Lung microvascular endothelial cell (primary cell): ENCODE measurements at places on chromosomes 6 and 20.

DNA sequence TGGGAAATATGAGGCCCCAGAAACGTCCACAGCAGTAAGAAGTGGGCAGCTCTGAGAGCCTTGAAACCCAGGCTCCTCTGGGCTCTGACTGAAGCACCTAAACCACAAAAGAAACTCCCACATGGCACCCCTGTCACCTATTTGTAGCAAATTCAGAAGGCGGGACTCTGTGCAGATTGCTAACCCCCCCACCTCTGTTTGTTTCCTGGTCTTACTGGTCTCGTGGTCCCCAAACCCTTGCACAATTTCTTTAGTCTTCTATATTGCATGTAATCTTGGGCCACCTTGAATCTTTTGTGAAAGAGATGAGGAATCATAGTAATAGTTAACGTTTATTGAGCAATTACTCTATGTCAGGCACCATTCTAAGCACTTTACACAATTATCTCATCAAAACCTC is 154.3 kb downstream of the PREX1 start:
- DNase-seq = no peak

DNA sequence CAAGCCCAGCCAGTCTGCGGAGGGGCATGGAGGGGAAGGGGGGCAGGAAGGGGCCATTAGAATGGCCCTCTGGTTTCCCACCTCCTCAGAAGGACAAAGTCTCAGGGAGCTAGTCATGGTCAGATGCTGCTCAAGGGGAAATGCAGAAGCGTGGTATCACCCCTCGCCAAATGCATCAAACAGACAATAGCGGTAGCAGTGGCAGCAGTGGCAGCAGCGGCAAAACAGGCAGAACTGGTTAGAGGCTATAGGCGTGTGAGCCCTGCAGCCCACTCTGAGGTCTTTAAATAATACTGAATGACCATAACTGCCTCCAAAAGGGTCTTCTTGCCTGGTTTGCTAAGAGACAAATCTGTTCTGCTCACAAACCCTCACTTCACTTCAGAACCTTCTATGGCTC is 186.7 kb downstream of the TFAP2C start:
- no peak for DNase-seq

DNA sequence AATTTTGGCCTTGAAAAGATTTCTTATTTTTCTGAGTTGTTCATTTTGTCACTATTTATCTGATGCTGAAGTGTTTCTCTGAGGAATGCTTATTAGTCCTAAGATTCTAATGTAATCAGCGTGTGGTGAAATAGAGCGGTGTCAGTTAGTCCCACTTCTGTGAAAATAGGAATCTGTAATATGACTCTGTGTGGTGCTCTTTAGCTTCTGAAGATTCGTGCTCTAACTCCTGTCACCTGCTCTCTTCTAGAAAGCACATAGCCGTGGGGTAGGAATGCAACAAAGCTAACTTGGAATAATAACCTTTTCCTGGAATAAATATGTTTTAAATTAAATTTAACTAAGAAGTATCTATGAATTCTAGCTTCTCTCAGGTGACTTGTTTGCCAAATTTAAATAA is 90.4 kb downstream of the BCKDHB start:
- DNase-seq = no peak

DNA sequence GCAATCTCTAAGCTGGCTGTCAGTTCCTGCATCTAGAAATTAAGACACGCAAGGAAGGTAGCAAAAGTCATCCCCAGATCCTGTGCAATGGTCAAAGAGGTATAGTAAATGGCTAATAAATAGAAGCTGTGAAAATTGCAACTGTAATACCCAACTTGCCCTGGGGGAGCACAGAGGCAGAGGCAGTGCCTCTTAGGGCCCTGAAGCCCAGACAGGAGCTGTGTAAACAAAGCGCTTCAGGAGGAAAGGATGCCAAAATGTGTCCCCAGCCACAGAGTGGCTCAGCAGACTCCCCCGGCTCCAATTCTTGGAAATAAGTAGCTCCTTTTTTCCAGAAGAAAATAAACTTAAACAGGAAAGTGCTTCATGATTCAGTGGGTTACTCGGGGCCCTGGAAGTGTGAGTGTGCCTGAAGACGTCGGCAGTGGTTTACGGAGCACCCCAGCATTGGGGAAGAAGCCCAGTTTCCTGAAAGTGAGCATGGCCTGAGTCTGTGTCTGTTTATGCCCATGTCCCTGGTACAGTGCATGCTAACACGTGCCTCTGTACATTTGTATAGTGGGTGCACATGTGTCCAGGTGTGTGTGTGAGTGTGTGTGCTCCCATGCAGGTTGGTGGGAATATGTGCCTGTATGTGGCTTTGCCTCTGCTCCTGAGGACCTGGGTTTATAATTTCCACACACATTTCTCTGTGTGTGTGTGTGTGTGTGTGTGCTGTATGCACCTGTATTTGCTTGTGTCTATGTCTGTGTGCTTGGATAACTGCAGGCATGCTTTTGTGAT is 246.7 kb downstream of the MAFB start:
- no peak for DNase-seq

- no peak for DNase-seq
These were observed 6.5 kb downstream of the SRSF3 start for GRCh38 chr6:36600564-36601146.

DNA sequence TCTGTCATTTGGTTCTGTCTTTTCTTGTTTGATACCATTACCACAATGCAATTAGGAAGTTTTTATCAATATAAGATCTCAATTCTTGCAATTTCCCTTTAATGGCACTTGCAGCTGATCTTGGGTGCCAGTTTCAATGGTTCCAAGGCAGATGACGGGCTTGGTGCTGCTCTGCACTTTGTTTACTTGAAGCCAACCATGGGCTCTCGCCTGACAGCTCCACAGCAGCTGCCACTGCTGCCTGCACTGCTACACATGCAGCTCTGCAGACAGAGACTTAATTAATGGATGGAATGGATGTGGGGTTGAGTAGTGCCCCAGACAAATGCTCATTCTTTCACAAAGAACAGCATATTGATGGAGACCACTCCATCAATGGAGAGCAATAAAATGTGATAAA is 1024.3 kb upstream of the EPHA7 start:
- no peak for DNase-seq

DNA sequence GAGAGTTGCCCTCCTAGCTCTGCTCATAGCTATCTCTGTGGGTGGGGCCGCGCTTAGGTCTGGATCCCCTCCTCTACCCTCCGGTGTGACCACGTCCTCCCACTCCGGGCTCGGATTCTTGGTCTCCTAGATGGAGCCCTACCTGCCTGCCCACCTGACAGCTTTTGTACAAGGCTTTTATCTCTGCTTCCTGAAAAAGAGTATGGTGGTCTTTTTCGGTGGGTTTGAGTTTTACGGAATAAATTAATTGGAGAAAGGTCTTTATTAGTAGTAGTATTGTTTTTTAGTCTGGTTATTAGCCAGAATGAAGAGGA is 773 bp downstream of the SMAP1 start:
- no peak for DNase-seq

GRCh38 chr20:14599613-14600012 is 262.2 kb upstream of the FLRT3 start:
- DNase-seq = no peak

DNA sequence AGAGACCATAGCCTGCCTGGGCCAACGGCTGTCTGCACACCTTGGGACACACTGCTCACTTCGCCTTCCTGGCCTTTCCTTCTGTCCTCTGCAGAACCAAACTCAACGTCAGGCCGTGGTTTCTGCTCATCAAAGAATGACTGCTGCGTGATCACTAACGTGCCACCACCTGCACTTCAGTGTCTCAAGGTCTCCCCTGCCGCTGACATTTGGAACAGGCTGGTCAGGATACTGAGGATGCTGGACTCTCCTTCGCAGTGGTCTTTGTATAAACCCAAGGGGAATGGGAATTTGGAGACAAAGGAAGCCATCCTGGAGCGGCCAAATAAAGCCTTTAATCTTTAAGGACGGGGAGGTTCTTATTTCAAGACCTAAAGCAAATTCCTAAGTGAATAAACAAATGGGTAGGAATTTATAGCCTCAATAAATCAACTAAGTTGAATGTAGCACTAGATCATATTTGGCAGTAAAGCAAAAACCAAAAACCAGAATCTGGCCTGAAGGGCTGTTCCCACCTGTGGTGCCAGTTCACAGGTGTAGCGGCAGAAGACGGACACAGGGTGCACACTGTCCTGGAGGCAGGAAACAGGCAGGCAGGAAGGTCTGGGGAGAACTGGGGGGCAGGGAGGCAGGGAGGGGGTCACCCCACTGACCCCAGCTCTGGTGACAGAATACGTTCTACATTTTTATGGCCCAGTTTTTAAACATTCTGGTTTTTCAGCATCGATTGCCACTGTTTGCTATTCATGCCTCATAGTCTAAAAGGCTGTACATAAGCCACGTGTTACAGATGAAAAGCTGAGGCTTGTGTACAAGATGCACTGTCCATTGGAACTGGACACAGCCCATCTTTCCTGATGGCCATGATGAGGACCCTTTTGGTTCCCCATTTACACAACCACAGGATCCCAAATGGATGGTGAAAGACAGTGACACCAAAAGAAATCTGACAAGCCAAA is 36.6 kb downstream of the ABHD12 start:
- no peak for DNase-seq

DNA sequence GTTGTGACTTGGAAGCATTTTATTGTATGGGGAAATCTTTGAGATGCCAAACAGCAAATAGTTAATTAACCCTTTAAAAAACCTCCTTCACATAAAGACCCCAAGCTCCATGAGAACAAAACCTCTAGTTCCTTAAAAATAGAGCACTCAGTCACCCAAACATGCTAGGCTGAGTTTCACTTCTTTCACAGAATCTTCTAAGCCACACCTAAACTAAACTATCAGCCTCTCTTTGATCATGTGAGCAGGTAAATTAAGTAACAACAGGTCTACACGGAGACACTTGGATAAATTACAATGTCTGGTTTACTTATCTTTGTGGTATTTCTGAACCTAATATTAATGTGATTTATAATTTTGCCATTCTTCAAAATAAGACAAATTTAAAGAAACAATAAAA is 205.2 kb upstream of the MARCKS start:
- no peak for DNase-seq

GRCh38 chr6:139996253-139996834 is 621.9 kb upstream of the CITED2 start:
- DNase-seq = peak; percentile 7

- no peak for DNase-seq
These were observed 15.0 kb downstream of the GRM4 start for GRCh38 chr6:34130862-34131261.

- DNase-seq = no peak
These were observed 253.0 kb downstream of the FARS2 start for GRCh38 chr6:5514353-5514752.

DNA sequence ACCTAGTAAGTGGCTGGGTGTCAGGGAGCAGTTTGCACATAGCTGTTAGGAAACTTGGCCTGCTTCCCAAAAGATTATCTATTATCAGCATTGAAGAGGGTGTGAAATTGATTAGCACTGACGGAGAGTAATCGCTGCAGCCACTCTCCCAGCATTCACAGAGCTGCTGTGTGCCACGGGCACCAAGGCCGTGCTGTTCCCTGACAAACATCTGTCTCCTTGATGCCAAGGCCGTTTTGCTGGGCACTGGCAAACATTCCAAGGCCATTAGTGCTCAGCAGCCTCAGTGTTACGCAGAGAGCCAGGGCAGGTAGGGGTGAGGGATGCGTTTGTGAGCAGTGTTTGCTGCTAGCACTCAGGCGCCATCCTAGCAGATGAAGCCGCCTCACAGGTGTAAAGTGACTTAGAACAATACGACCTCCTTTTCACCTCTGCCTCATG is 57.7 kb upstream of the VSTM2L start:
- DNase-seq = no peak

GRCh38 chr6:5116243-5116991 is 31.3 kb downstream of the PPP1R3G start:
- DNase-seq = no peak

GRCh38 chr20:6671829-6672228 is 95.7 kb upstream of the BMP2 start:
- no peak for DNase-seq

DNA sequence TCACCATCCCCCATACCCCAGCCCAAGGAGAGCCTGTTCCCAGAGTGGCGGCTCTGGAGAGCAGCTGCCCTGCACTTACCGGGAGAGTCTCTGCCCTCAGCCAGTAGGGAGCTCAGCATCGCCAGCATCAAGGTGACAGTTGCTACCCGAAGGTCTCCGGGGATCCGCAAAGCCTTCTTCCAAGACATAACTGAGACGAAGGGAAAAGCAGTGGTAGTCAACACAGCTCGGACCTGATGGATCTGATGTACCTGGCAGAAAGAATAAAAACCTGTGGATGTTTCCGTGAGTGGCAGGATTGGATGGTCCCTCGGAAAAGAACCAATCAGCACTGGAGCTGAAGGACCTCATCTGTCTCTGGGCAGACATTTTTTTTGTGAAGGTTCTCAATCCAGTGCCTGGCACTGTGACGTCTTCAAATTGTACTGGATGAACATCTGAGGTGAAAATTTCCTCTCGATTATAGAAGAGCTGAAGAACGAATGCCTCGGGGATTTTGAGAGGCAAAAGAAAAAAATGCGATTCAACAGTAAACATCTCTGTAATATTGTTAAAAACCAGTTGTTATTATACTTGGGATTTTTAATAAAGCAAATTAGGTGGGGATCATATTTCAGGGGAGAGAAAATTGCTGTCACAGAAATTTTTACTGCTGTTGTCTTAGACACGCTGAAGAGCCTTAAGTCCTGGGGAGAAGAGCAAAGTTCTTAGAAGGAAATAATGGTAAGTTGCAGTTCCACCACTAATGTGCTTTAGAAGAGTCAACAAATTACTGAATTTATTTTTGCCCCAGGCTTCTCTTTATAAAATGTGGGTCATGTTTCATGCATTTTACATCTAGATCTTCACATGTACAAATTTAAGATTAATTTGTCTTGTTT is at the start of gene HLA-DQB1:
HLA-DQB1 (minus strand) TSS at position 238 of the 881 bp plus-strand sequence; CDS start at position 188, 50 bp downstream.
- peak; percentile 56 for DNase-seq

GRCh38 chr6:39964094-39964493 is 29.8 kb upstream of the MOCS1 start:
- no peak for DNase-seq

- DNase-seq = no peak
These were observed 150.3 kb upstream of the PREP start for GRCh38 chr6:105553171-105553570.

- no peak for DNase-seq
These were observed 115.2 kb downstream of the LY86 start for GRCh38 chr6:6703699-6704098.

GRCh38 chr6:5438922-5439584 is 177.7 kb downstream of the FARS2 start:
- no peak for DNase-seq

DNA sequence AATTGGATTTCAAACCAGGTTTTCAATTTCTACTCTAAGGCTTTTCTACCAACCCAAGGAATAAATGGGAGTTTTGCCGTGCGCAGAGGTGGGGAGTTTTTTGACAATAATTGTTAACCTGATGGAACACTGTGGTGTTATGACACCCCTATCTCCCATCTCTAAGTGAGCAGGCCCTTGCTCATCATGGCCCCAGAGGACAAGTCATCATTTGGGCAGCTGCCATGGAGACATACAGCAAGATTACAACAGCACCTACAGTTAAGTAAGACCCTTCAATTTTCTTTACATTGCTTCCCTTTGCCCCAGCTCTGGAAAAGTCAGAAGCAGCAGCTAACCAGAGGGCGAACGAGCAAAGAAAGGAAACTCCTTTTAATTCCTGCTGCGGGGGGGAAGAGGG is 54.3 kb downstream of the ADGRF5 start:
- no peak for DNase-seq
